NCI-H2107 (cell line): ENCODE measurements at places on chromosomes 3 and 15.

GRCh38 chr3:112115161-112115739, 17.8 kb downstream of the GCSAM start:
- DNase-seq: no peak

GRCh38 chr3:184656829-184657681, 54.8 kb downstream of the MAGEF1 start:
- DNase-seq: no peak

DNA sequence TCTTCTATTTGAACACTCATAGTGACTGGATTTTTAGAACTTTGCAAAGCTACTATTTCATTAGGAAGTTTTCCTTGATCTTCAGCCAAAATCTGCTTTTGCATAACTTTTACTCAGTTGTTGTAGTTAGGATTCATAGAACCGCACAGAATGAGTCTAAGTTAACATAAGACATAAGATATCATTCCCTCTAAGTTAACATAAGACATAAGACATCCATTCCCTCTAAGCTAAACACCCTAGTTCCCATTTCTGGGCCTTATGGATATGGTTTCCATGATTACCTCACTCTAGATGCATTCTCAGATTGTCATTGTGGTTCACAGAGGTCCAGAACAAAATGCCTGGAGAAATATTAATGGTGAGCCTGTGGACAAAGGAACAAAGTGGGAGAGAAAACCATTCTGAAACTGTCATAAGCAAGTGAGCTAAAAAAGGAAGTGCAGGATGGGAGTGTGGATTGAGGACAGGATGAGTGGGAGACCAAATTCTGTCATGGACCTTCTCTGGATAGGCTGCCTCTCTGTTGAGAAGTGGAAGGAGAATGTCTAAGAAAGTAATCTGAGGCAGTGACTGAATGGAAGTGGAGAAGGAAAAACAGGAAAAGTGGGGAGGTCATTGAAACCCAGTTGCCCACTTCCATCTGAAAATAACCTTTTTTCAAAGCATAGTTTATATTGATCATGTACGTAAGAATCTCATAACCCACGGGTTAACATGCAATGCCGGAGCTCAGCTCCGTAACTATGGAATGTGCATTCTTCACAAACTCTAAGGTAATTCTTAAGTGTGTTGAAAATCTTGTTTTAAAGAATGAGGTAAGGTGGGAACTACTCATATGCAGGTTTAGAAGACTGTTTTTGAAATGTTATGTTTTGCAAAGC, 37.4 kb upstream of the SECISBP2L start:
- DNase-seq: no peak

- no peak for DNase-seq
These were observed 108.0 kb downstream of the SERPINI1 start for GRCh38 chr3:167843481-167843880.

DNA sequence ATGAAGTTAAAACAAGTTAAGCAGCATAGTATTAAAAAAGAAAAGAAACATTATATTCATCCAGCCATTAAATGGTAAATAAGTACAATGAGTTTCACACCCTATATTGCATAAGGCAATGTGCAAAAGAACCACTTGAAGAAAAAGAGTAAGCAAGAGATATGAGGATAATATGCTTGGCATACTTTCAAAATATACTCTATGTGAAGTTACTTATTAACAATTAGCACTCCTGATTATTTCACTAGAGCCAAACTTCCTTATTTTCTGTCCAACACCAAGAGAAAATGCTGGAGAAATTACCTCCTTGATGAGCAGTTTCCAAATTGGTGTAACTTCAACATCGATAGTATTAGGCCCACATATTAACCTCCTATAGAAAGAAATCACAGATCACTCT, 63.7 kb downstream of the ATP13A4 start:
- no peak for DNase-seq

GRCh38 chr15:41993472-41994170, 21.3 kb upstream of the EHD4 start:
- DNase-seq: no peak

DNA sequence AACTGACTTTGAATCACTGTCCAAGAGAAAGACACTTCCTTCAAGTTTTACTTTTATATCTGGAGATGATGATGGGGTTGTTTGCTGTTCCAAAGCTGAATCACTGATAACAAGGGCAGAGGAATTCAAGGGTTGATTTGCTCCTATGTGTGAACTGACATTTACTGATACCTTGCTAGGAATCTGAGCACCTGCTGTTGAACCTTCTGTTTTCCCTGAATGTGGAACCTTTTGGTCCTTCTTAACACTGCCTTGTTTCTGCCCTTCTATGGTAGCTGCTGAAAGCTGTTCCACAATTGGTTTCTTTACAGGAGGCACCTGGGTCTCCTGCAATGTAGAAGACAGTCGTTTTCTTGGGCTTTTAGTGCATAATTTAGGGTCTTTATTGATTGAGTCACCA, 102.0 kb upstream of the NEDD4 start:
- DNase-seq: no peak

GRCh38 chr3:72375237-72376076, 472.8 kb downstream of the SHQ1 start:
- no peak for DNase-seq

DNA sequence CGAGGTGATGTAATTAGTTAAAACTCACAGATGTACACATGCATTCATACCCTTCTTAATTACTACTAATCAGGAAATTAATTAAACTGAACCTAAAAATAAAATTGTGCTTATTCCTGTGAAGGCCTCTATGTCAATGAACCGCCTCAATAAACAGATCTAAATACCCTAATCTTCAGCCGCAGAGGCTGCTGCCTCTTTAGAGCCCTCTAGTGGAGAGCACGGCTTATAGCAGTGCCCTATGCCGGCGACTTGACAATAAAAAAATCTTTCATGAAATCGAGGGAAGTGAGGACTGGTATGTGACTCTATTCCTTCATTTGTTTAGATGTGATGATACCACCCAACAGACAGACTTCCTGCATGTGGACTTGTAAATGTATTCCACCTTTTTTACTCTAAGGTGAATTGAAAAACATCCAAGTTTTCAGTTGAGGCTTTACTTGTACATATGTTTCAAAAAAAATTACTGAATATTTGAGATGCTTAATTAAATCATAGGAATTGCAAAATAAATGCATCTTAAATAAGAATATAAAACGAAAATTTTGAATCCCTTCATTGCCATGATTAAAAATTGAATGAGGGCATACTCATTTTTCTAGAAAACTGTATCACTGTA, 8.3 kb upstream of the EPHA3 start:
- DNase-seq: peak; percentile 14

GRCh38 chr3:136612512-136612911, 139.7 kb downstream of the STAG1 start:
- DNase-seq: no peak

- DNase-seq: no peak
These were observed 42.1 kb downstream of the ZNF654 start for GRCh38 chr3:88101142-88101541.

GRCh38 chr3:134361162-134361835, 12.9 kb downstream of the AMOTL2 start:
- no peak for DNase-seq

- DNase-seq: no peak
These were observed 750 bp downstream of the SLC33A1 start for GRCh38 chr3:155853214-155854140.

GRCh38 chr3:67077656-67078055, 79.5 kb downstream of the KBTBD8 start:
- DNase-seq: no peak

DNA sequence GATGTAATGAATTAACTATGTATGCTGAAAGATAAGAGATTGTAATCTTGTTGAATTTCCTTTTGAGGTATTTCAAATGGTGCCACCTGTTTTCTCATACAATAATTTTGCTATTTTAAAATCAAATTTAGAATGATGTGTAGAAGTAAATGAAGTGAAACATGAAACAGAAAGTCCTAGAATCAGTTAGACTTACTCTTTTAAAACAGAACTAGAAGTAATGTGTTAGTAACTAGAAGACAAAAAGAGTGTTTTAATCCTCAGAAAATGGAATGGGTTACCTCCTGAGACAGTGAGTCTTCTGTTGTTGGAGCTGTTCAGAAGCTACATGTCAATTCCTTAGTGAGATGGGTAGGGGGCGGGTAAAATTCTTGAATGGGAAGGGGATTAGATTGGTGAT, 8.1 kb upstream of the MAP2K5 start:
- DNase-seq: no peak

- no peak for DNase-seq
These were observed 7.2 kb downstream of the GLDN start for GRCh38 chr15:51348688-51349087.

- DNase-seq: no peak
These were observed 1.5 kb downstream of the SATB1 start for GRCh38 chr3:18423401-18424212.

GRCh38 chr15:73844356-73844755, 29.0 kb upstream of the TBC1D21 start:
- no peak for DNase-seq

- no peak for DNase-seq
These were observed 7.8 kb upstream of the KIF7 start for GRCh38 chr15:89662893-89663626.

DNA sequence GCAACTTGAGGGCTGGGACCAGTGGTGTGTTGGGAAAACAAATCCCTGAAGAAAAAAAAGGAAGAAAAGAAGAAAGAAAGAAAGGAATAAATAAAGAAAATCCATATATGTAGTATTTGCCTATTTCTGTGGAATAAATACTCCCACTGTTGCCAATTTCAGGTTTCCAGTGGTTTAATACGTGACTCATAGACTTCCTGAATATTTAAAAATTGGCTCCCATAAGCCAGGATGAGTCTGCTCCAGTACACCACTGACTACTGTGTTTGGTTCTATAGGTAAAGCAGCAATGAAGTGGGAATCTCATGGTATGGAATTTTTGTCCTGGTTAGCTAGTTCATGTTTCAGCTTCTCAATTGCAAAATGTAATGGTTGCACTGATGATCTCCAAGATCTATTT, 31.6 kb downstream of the PYDC2 start:
- no peak for DNase-seq

GRCh38 chr3:177449360-177450006, 252.2 kb upstream of the TBL1XR1 start:
- DNase-seq: no peak

- DNase-seq: no peak
These were observed 98.4 kb downstream of the IGF2BP2 start for GRCh38 chr3:185726254-185726967.

- DNase-seq: no peak
These were observed 27.9 kb downstream of the EHD4 start for GRCh38 chr15:41944313-41944940.

GRCh38 chr15:25435474-25436243, 3.2 kb downstream of the UBE3A start:
- no peak for DNase-seq

- no peak for DNase-seq
These were observed 346.6 kb downstream of the MFSD1 start for GRCh38 chr3:159148466-159148865.

- DNase-seq: no peak
These were observed 185.3 kb downstream of the CFAP20DC start for GRCh38 chr3:58864480-58864879.

DNA sequence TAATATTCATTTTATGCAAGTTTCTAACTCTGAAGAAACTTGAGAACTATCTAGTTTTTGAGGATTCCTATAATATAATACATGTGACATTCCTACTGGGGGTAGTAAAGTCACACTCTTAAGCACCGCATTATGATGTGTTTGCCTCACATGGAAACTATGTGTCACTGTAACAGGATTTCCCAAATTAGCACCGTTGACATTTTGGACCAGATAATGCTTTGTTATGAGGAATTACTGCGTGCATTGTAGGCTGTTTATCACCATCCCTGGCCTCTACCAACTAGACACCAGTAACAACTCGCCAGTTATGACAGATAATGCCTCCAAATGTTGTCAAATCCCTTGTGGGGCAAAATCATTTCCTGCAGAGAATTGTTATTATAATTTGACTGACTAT, 267.8 kb downstream of the RAP2B start:
- DNase-seq: no peak

DNA sequence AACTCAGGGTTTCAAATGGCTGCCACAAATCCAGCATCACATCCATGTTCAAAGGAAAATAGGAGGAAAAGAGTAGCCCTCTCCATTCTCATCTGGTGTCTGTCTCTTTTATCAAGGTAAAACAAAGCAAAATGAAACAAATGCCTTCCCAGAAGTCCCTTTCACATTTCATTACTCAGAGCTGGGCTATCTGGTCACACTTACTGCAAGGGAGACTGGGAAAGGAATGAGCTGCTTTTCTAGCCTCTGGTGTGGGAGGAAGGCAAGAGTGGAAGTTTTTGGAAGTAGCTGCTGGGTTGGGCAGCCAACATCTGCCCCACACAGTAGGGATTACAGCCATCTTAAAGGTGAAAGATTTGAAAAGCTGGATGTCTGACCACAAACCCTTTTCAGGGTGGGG, 51.8 kb downstream of the KLF15 start:
- no peak for DNase-seq

DNA sequence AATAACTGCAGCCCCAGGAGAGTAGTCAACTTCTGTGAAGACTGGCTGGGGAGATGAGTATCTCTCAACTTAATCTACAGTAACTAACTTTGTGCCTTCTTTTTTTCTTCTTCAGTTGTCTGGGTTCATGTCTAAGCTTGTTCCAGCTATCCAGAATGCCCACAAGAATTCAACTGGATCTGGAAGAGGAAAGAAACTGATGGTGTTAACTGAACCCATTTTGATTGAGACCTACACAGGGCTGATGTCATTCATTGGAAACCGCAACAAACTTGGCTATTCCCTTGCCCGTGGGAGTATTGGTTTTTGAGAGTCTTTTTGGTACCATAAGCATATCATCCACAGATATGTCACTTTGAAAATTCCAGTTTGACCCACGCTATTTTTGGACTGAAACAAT, 148.7 kb downstream of the TPRG1 start:
- no peak for DNase-seq

GRCh38 chr3:28386049-28386448, 37.4 kb upstream of the AZI2 start:
- no peak for DNase-seq

GRCh38 chr3:62145086-62145757, 228.1 kb downstream of the FEZF2 start:
- DNase-seq: no peak

DNA sequence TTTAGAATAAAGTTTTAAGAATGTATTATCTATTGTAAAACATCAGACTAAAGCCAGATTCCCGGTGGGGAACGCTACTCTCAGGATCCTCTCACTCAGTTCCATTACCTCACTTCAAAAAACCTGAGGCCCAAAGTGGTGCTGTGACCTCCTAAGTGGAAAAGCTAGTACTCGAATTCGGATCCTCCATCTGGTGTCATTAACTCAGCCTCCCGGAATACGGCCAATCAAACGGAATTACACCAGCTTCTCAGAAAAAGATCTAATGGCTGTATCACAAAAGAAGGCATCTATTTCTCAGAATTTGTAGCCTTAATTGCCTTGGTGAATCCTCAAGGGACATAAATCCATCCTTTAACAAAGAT, 627 bp downstream of the ACAD11 start:
- DNase-seq: no peak
